SJCRH30 (cell line): ENCODE measurements at places on chromosomes 6 and 20.

DNA sequence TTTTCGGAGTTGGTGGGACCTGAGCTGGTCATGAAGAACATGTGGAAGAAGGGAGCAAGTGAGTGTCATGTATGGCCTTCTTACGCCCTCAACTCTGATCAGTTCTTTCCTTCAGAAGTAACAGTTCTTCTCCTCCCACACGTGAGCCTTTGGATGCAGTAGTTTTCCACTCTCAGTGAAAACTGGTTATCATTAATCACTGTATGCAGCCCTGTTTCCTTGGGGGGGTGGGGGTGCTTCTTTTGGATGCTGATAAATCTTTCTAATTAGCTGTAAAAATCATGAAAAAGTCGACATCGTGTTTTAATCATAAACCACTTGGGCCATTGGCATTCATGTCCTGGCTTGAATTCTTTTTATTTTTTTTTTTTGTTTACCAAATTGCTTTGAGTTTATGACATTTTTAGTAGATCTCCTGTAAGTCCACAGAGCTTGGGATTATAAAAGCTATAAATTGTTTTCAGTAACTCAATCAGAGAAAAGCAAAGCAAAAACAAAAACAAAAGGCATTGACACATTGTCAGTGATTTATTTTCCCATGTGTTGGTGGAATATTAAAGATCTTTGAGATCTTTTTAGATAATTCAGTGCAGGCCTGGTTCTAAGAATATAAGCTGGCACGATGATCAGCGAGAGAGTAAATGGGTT lies 84.8 kb downstream of the TRMT11 start:
- no peak overlapping the region for H3K27ac ChIP-seq
- H3K4me3 ChIP-seq: no peak overlapping the region
- no peaks in the 10 kb centered on the region for H3K27me3 ChIP-seq
- DNase-seq: no peak

GRCh38 chr20:34011275-34011674 lies 17.6 kb downstream of the RALY start:
- no peaks in the 10 kb centered on the region for H3K4me1 ChIP-seq
- H3K4me3 ChIP-seq: no peak overlapping the region
- H3K27ac ChIP-seq: no peak overlapping the region
- H3K36me3 ChIP-seq: no peaks in the 10 kb centered on the region; the same call in 1 of the 2 replicates
- no peaks in the 10 kb centered on the region for H3K27me3 ChIP-seq

DNA sequence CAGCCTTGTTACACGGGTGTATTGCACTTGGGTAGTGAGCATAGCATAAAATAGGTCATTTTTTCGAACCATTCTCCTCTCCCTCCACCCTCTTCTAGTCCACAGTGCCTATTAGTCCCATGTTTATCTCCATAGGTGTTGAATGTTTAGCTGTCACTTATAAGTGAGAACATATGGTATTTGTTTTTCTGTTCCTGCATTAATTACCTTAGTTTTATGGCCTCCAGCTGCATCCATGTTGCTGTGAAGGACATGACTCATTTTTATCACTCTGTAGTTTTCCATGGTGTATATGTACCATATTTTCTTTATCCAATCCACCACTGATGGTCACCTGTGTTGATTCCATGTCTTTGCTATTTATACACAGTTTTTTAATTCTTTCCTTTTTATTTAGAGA lies 889.5 kb downstream of the EYS start:
- H3K4me1 ChIP-seq: no peaks in the 10 kb centered on the region
- no peaks in the 10 kb centered on the region for H3K36me3 ChIP-seq
- DNase-seq: no peak
- no peak overlapping the region for H3K27ac ChIP-seq
- H3K27me3 ChIP-seq: no peaks in the 10 kb centered on the region

- H3K4me1 ChIP-seq: no peaks in the 10 kb centered on the region
- no peak overlapping the region for H3K27ac ChIP-seq
- H3K4me3 ChIP-seq: no peak overlapping the region
- peak; percentile 59 for DNase-seq
Measured at GRCh38 chr6:44304282-44305199, 8.6 kb downstream of the AARS2 start.

GRCh38 chr6:109034526-109034925 lies 60.1 kb downstream of the SESN1 start:
- peaks cover 3% of the 10 kb centered on the region for H3K4me1 ChIP-seq
- no peaks in the 10 kb centered on the region for H3K36me3 ChIP-seq
- no peak for DNase-seq
- H3K4me3 ChIP-seq: no peak overlapping the region

DNA sequence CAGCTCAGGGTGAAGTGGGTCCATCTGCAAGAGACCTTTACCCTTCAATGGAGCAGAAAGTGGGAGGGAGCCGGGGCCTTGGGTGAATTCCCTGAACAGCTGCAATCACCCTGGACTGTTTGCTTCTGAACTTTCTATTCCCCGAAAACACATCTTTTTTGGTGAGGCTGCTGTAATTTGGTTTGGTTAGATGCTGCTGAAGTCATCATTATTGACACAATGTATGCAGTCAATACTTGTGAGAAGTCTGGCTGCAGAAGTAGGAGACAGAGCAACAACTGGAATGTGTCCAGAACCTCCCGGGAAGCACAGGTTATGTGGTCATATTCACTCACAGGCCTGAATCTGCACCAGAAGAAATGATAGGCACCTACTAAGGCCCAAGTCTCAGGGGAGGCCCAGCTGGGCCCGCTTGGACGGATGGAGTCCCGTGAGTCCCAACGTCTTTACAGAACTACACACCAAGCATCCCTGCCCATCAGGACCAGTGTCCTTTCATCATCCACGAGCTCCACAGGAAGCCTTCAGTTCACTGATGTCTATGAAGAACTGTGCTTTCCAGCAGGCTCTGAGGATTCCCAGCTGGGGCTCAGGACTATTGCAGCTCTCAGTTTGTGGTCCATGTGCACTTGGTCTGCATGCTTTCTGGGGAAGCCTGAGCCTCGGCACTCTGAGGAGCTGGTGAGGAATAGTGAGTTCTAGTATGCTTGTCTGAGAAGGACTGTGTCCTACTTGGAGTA lies 177.6 kb downstream of the THBS2 start:
- H3K4me1 ChIP-seq: peaks cover 57% of the 10 kb centered on the region
- DNase-seq: peak; percentile 55
- no peaks in the 10 kb centered on the region for H3K36me3 ChIP-seq
- no peaks in the 10 kb centered on the region for H3K27me3 ChIP-seq
- H3K27ac ChIP-seq: no peak overlapping the region; the same call in 1 of the 2 replicates
- no peak overlapping the region for H3K4me3 ChIP-seq

- H3K4me1 ChIP-seq: no peaks in the 10 kb centered on the region
- no peak for DNase-seq
- no peaks in the 10 kb centered on the region for H3K36me3 ChIP-seq
Measured at GRCh38 chr20:40851051-40851450, 162.0 kb upstream of the MAFB start.

DNA sequence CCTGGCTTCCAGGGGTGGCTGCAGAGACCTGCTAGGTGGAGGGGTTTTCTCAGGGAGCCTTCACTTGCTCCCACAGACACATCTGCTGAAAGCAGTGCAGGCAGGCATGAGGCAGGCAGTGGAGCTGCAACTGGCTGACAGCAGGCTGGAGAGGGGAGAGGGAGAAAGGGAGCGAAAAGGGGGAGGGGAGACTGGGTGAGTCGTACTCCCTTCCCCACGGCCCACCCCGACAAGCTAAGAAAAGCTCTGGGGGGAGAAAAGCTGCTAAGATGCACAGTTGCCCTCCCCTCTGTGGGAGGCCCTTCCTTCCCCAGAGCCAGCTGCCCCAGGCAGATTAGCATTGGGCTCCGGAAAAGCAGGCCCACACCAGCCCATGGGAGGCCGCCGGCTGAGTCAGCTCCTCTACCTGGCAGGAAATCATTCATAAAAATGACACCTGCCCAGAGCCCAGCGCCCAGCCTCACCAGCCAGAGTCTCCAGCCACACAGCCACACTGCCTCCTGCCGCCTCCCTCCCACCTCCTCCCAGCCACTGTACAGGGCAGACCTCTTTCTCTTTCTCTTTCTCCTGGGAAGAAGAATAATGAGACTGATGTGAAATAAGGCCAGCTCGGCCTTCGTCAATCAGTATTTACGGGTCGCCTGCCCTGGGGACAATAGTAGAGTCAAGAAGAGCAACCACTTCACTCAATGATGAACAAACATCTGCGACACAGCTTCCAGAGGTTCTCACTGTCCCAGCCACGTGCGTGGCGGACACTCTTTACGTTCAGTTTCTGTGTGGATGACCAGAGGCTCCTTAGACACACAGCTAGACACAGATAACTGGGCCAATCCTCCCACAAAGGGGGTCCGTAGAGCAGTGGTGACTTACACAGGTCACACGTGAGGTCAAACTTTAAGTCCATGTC lies 7.7 kb upstream of the C20orf203 start:
- DNase-seq: peak; percentile 61
- no peaks in the 10 kb centered on the region for H3K36me3 ChIP-seq
- H3K27ac ChIP-seq: no peak overlapping the region
- peaks cover 6% of the 10 kb centered on the region; the same call in 1 of the 2 replicates for H3K27me3 ChIP-seq
- H3K4me1 ChIP-seq: peaks cover 11% of the 10 kb centered on the region

DNA sequence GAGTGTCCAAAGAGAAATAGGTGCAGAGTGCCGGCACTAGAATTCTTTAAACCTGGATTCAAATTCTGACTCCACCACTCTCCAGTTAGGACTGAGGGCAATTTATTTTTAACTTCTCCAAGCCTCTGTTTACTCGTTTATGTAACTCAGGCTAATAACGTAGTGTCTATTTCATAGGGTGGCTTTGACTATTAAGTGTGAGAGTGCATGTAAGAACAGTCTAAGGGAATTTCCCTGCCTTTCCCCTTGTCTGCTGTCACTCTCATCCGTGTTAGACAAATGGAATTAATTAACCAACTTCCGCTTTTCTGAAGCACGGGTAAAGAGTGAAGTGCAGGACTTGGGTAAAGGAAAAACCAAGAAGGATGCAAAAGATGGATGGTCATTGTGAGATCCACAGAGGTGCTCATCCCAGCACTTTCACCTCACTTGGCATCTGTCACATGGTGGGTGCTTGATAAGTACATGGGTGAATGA lies 4.1 kb upstream of the ZKSCAN8 start:
- peak overlapping the region; percentile 83 for H3K27ac ChIP-seq
- H3K27me3 ChIP-seq: no peaks in the 10 kb centered on the region
- no peak for DNase-seq
- peak overlapping the region; percentile 80 for H3K4me3 ChIP-seq
- 0 out of 2 replicates have a peak, but pooled peaks cover 2% of the 10 kb centered on the region for H3K36me3 ChIP-seq

- no peak overlapping the region for H3K4me3 ChIP-seq
- no peak for DNase-seq
- no peak overlapping the region for H3K27ac ChIP-seq
- no peaks in the 10 kb centered on the region for H3K36me3 ChIP-seq
Measured at GRCh38 chr6:29626948-29627754, 5.8 kb downstream of the GABBR1 start.

GRCh38 chr20:50690650-50691572 lies at the start of gene RIPOR3:
Gene RIPOR3 (minus strand): TSS chr20:50691542. CDS start chr20:50691128, 414 bp downstream.
- H3K27ac ChIP-seq: no peak within 1 kb of the TSS
- no peaks in the 10 kb centered on the region for H3K36me3 ChIP-seq
- peak; percentile 74 for DNase-seq
- peaks cover 14% of the 10 kb centered on the region for H3K4me1 ChIP-seq
- H3K4me3 ChIP-seq: peak within 1 kb of the TSS; percentile 14

- H3K27me3 ChIP-seq: no peaks in the 10 kb centered on the region
- no peaks in the 10 kb centered on the region for H3K4me1 ChIP-seq
- no peaks in the 10 kb centered on the region for H3K36me3 ChIP-seq
- no peak overlapping the region for H3K27ac ChIP-seq
- H3K4me3 ChIP-seq: no peak overlapping the region
Measured at GRCh38 chr20:6583134-6583738, 184.2 kb upstream of the BMP2 start.

DNA sequence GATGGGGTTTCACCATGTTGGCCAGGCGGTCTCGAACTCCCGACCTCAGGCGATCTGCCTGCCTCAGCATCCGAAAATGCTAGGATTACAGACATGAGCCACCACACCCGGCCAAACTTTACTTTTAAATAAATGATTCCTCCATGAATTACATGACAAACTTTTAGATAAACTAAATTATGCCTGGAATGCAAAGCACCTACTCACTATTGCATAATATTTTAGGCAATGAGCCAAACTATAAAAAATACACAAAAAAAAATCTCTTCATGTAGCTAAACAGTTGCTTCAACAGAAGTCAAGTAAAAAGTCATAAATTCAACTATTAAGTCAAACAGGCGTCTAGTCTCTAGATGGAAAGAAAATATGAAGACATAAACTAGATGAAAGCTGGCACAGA lies 56.5 kb downstream of the PTPRK start:
- H3K27ac ChIP-seq: no peak overlapping the region
- H3K27me3 ChIP-seq: no peaks in the 10 kb centered on the region

DNA sequence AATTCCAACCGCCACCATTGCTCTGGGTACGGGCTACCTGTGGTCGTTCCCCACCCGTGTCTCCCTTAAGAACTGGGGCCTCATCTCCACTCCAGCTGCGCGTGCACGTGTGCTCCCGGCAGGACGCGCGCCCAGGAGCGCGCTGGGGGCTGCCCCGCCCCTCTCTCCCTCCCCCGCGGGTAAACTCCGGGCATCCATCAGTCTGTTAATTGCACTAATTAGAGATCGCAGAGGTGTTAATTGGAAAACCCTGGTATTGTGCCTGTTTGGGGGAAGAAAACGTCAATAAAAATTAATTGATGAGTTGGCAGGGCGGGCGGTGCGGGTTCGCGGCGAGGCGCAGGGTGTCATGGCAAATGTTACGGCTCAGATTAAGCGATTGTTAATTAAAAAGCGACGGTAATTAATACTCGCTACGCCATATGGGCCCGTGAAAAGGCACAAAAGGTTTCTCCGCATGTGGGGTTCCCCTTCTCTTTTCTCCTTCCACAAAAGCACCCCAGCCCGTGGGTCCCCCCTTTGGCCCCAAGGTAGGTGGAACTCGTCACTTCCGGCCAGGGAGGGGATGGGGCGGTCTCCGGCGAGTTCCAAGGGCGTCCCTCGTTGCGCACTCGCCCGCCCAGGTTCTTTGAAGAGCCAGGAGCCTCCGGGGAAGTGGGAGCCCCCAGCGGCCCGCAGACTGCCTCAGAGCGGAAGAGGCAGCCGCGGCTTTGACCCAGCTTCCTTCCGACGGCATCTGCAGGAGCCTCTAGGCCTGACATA lies 14.4 kb downstream of the FOXP4 start:
- H3K4me3 ChIP-seq: no peak overlapping the region
- H3K27ac ChIP-seq: no peak overlapping the region
- H3K36me3 ChIP-seq: peaks cover 2% of the 10 kb centered on the region
- no peaks in the 10 kb centered on the region for H3K27me3 ChIP-seq

DNA sequence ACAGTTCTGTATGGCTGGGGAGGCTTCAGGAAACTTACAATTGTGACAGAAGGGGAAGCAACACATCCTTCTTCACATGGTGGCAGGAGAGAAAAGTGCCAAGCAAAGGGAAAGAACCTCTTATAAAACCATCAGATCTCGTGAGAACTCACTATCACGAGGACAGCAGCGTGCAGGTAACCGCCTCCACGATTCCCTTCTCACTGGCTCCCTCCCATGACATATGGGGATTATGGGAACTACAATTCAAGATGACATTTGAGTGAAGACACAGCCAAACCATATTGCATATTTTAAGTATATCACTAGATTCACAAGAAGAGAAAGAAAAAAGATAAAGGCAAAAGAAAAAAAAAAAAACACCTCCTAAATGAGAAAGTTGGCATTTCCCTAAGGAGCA lies 431.9 kb upstream of the RGS17 start:
- no peaks in the 10 kb centered on the region for H3K36me3 ChIP-seq
- H3K4me3 ChIP-seq: no peak overlapping the region
- no peaks in the 10 kb centered on the region; the same call in 1 of the 2 replicates for H3K4me1 ChIP-seq
- no peak overlapping the region for H3K27ac ChIP-seq
- H3K27me3 ChIP-seq: no peaks in the 10 kb centered on the region
- peak; percentile 12 for DNase-seq

GRCh38 chr20:24566656-24567055 lies 97.2 kb downstream of the SYNDIG1 start:
- H3K4me3 ChIP-seq: no peak overlapping the region
- H3K36me3 ChIP-seq: no peaks in the 10 kb centered on the region; the same call in 1 of the 2 replicates
- no peak overlapping the region for H3K27ac ChIP-seq

- no peak overlapping the region for H3K4me3 ChIP-seq
- H3K27ac ChIP-seq: no peak overlapping the region
- peak; percentile 19 for DNase-seq
- no peaks in the 10 kb centered on the region for H3K36me3 ChIP-seq
Measured at GRCh38 chr6:43860285-43860684, 90.3 kb downstream of the VEGFA start.
